CD4-positive, alpha-beta memory T cell (primary cell): ENCODE measurements at places on chromosomes 7 and 10.

DNA sequence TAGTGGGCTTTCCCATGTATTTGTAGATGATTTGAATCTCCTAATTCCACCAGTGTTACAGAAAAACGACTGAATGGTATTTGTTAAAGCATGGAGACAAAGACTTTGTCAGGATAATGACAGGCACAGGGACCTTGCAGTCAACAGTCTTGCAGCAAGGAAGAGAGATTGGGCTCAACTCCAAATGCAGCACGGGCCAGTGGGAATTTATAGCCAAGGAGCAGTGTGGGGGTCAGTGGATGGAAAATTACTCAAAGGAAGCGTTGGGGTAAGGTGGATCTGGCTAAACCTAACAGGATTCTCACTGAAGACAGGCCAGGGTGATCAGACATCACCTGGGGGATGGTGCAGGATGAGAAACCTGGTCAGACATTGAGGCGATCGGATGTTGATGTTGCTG is 24.3 kb downstream of the CPVL start:
- no peak for DNase-seq

DNA sequence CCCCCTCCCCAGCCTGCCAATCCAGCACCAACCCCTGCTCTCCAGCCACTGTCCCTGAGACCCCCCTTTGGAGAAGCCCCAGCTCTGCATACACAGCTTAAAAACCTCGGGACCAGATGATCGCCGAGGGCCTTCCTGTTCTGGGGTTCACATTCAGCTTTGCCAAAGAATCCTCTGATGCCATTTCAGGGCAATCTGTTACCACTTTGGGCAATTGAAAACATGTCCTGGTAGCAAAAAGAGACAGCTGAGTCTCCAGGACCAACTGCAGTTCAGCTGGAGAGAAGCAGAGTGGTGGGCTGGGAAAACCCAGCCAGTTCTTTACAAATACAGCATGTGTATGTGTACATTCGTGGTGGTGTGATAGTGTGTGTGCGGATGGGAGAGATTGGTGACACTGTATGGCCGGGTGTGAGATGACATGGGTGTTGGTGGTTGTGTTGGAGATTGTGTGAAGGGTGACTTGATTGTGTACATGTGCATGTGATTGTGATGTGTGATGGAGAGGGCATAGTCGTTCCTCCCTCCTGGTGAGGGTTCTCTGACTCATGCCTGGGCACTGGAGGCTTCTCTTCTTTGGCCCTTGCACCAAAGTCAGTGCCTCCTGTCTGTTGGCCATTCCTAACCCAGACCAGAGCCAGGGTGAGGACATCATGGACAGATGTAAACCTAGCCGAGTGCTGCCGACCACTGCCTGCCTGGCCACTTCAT is 48.5 kb upstream of the AQP1 start:
- no peak for DNase-seq

- no peak for DNase-seq
Measured at GRCh38 chr10:101693651-101693977, 1.4 kb downstream of the FBXW4 start.

DNA sequence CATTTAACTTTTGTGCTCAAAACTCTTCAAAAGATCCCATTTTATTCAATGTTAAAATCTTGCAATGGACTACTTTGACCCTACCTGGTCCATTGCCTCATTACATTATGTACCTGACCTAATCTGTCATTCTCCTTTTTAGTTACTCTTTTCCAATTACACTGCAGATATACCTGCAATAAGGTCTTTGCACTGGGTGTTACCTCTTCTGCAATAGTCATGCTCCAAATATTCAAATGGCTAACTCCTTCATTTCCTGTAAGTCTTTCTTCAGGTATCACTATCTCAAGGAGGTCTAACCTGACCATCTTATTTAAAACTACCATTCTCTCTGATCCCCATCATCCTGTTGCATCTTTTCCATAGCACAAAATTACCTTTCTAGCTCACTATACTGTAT is 22.3 kb downstream of the SLC13A1 start:
- DNase-seq = no peak

GRCh38 chr7:126401918-126402317 is 850.8 kb downstream of the GRM8 start:
- DNase-seq = no peak

DNA sequence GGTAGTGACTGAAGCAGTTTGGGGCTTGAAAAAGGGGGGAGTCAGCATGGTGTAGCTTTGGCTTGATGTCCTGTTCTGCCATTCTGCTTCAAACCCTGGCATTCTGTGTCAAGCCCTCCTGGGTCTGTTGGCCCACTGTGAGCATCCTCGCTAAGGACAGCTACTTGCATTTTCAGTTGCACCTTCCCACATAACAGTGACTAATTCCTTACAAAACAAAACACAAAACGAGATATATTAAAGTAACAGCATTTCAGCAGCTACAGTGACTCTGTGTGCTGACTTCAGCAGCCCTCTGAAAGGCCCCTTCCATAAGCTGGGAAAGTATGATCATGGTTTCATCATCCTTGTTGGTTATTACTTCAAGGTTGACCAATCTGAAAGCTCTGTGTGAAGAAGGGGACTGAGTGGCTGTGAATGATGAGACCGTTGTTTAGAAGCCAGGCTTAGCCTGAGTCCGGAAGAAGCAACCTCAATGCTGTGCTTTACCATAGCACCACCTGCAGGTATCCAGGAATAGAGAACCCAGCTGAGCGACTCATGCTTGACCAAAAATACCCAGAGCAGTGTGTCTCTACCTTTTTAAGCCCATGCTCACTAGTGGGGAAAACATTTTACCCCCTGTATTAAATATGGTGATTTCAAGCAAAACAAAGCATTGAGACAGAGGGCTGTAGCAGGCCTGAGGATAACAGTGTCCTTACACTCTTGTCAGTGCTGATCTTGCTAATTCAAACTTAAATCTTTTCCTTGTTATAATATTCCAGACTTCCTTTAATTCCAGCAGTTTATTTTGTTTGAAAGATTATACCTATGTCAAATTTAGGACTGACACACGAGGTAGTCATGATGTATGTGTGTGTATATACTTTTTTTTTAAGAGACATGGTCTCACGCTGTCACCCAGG is 42.6 kb upstream of the CC2D2B start:
- DNase-seq = peak; percentile 41

DNA sequence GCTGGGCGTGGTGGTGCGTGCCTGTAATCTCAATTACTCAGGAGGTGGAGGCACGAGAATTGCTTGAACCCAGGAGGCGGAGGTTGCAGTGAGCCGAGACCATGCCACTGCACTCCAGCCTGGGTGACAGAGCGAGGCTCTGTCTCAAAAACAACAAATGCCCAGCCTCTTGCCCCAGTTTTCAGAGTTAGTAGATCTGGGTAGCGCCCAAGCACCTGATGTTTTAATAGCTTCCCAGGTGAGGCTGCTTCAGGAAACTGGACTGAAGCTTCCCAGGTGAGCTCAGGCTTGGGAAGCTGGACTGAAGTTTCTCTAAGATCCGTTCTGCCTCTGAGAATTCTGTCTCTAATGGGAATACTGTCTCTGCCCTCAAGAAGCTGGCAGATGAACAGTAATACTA is 12.2 kb downstream of the RPS24 start:
- no peak for DNase-seq

DNA sequence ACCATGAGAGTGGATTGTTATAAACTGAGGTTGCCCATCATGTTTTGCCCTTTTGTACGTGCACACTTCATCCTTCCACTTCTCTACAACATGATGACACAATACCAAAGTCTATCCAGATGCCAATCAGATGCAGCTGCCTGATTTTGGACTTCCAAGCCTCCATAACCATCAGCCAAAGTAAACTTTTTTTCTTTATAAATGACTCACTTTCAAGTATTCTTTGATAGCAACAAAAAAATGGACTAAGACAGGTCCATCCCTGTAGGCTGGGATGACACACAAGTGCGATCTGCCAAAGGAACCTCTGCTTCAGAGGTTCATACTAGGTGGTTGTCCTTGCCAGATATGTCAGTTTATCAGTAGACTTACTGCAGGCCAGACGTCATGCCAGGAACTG is 320.2 kb upstream of the FZD1 start:
- DNase-seq = no peak

DNA sequence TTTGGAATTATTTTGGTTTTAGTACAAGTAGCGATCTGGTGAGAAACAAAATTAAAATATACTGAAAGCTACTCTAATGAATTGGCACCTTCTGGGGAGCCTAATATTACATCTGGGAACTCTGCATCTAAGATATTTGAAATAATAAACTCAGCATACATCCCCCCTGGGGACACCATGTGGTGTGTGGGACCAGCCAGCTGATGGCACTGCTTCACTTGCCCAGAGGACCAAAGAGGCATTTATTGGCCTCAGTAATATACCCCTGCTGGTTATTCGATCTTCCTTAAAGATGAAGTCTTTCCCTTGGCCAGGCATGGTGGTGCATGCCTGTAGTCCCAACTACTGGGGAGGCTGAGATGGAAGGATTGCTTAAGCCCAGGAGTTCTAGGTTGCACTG is 195.1 kb upstream of the AUTS2 start:
- no peak for DNase-seq

- DNase-seq = no peak
Measured at GRCh38 chr10:105844241-105844640, 1203.2 kb downstream of the SORCS3 start.

DNA sequence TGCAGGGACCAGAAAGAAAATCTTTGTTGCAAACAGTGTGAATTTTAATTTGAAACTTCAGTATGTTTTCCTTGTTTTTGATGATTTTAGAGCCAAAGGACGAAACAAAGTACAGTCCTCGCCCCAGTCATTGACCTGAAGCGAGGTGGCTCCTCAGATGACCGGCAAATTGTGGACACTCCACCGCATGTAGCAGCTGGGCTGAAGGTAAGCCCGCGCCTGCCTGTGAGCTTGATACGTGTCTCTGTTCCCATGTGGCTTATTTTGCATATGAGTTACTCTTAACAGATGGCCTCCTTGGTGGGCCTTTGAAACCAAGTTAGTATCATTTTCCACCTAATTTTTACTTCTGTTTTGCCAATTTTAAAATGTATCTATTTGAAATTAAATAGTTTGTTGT is 12.3 kb downstream of the RBM17 start:
- no peak for DNase-seq

GRCh38 chr10:103626178-103626577 is 132.7 kb downstream of the NEURL1 start:
- no peak for DNase-seq

- DNase-seq = no peak
Measured at GRCh38 chr10:77105761-77106221, 531.8 kb downstream of the KCNMA1 start.

DNA sequence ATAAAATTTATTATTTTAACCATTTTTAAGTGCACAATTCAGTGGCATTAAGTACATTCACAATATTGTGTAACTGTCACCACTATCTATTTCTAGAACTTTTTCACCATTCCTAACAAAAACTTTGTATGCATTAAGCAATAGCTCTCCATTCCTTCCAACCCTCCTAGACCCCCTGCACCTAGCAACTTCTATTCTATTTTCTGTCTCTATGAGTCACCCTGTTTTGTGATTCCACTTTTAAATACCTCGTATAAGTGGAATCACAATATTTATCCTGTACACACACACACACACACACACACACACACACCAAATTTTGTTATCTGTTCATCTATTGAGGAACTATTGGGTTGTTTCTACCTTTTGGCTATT is 89.2 kb downstream of the ARID5B start:
- no peak for DNase-seq

DNA sequence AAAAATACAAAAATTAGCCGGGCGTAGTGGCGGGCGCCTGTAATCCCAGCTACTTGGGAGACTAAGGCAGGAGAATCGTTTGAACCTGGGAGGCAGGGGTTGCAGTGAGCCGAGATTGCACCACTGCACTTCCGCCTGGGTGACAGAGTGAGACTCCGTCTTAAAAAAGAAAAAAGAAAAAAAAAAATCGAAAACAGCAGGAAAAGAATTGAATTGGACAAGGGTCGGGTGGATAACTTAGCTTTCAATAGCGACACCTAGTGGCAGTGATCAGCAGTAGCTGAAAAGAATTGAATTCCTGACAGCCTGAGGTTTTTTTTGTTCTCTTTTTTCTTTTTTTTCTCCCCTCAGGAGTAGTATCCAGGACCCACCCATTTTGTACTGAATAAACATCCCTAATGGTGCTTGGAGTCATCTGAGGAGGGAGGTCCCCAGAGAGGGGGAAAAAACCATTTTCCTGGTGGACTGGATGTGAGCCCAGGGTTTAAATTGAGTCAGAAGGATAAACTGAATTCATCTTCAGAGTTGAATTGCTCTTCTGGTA is 55.1 kb downstream of the CYCS start:
- DNase-seq = peak; percentile 54

GRCh38 chr7:148060724-148061123 is 529.8 kb upstream of the C7orf33 start:
- no peak for DNase-seq

GRCh38 chr7:54637712-54638396 is 95.7 kb downstream of the VSTM2A start:
- DNase-seq = no peak

DNA sequence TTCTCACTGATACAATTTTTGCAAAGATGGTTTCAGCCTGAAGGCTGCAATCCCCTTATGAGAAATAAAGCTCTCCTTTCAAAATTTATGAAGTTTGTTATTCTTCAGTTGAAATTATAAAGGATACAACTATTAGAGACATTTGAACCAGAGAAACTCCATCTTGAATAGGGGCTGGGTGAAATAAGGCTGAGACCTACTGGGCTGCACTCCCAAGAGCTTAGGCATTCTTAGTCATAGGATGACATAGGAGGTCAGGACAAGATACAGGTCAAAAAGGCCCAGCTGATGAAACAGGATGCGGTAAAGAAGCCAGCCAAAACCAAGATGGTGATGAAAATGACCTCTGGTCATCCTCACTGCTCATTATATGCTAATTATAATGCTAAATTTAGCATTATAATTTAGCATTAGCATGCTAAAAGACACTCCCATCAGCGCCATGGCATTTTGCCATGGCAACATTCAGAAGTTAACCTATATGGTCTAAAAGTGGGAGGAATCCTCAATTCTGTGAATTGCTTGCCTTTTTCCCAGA is 22.4 kb upstream of the IFIT1B start:
- DNase-seq = no peak

DNA sequence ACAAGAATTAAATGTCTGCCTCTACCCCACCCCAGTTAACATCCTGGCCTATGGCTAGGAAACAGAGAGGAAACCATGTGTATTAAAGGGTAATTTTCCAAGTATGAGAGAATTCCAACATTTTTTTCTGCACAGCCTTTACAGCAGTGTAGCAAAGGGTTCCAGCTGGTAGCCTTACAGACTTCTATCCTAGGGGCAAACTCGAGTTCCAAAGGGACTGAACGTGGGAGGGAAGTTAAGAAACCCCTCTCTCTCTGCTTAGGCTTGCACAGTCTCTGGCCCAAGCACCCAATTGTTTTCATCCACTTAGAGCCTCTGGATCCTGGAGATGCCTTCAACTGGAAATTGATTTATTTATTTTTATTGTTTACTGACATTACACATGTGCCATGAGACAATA is 60.3 kb downstream of the SLC16A12 start:
- DNase-seq = no peak

GRCh38 chr10:126290232-126290631 is 98.0 kb downstream of the ADAM12 start:
- no peak for DNase-seq

DNA sequence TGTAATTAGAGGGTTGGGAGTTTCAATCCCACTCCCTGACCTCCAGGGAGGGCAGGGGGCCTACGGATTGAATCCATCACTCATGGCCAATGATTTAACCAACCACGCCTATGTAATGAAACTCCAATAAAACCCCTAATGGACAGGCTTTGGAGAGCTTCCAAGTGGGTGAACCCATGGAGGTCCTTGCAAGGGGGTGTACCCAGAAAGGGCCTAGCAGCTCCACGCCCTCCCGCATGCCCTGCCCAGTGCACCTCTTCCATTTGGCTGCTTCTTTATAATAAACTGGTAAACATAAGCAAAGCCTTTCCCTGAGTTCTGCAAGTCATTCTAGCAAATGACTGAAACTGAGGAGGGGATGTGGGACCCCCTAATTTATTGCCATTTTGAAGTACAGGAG is 280.1 kb downstream of the FRMD4A start:
- no peak for DNase-seq
